ENCODE measurements at places on chromosomes 11 and 22. TPM values are rescaled to one million over a fixed set of nuclear protein-coding genes. Genes with fewer than 3 reads are reported as not detected.

MMP8 gene
- not detected for total RNA-seq

DNA sequence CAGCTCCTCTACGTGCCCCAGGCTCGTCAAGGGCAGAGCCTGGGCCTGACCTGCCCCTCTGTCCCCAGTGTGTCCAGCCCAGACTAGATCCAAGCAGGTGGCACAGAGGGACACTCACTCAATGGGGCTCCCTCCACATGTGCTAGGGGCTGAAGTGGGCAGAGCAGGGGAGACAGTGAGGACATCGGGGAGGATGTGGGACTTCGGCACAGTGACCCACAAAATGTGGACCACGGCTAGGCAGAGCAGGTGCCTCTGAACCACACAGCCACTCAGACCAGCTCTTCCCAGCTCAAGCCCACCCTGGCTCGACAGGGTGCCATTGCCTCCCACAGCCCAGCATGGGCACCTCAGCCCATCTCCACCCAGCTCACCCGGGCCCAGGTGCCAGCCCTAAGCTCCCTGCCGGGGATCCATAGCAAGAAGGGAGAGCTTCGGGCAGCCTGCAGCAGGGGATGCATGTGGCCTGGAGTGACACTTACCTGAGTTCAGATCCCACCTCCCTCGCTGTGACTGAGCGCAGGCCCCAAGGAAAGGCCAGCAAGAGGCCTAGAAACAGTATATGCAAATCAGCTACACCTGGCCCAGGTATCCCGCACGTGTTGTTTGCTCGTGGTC, 46.9 kb upstream of the RTL6 start:
- no peak overlapping the region for H3K27ac ChIP-seq
- no peak overlapping the region for H3K4me3 ChIP-seq
- H3K36me3 ChIP-seq, result no peaks in the 10 kb centered on the region
- peaks cover 6% of the 10 kb centered on the region for H3K4me1 ChIP-seq
- DNase-seq, result no peak

CHORDC1 gene
- total RNA-seq, result 49.1 TPM

- peaks cover 8% of the 10 kb centered on the region for H3K27me3 ChIP-seq
- H3K36me3 ChIP-seq, result no peaks in the 10 kb centered on the region
- DNase-seq, result no peak
Measured at GRCh38 chr11:119320240-119320775, 3.4 kb upstream of the MCAM start.

DNA sequence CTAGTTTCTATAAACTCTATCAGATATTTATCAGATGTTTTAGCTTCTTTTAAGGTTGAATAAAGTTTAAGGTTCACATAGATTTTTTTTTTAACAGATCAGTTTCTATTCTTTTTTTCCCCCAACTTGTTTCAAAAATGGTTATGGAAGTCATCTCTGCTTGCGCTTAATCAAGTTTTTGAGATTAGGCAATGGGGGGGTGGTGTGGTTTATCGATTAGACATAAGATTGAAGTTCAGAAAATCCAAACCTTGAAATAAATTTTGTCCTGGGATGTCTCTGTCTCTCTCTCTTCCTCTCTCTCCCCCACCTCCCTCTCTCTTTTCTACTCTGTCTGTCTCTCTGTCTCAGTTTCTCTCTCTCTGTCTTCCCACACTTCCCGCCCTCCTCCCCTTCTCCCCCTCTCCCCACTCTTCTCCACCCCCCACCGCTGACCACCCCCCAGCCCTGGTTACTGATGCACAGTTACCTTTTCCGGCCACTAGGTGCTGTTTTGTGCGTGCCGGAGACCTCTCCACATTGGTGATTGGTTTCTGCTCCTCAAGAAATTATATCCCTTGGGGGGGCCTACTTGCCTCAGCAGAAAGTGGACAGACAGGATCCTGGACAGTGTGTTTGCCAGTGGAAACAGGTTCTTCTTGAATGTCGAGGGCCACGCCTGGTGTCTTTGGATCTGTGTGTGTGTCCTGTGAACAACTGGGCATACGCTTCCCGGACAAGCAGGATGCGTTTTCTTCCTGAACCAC, 29.7 kb upstream of the ANO1 start:
- no peak overlapping the region for H3K27ac ChIP-seq
- no peaks in the 10 kb centered on the region for H3K36me3 ChIP-seq
- peaks cover 31% of the 10 kb centered on the region for H3K27me3 ChIP-seq
- H3K4me1 ChIP-seq, result no peaks in the 10 kb centered on the region
- no peak overlapping the region for H3K4me3 ChIP-seq

OR51B2 gene
- not detected for total RNA-seq

- H3K36me3 ChIP-seq, result no peaks in the 10 kb centered on the region
- no peak for DNase-seq
- no peak overlapping the region for H3K4me3 ChIP-seq
- peaks cover 18% of the 10 kb centered on the region for H3K4me1 ChIP-seq
- H3K27me3 ChIP-seq, result peaks cover 11% of the 10 kb centered on the region
Measured at GRCh38 chr11:59859673-59860072, 6.6 kb downstream of the TCN1 start.

ROBO4 gene
- not detected for total RNA-seq

- H3K4me1 ChIP-seq, result peaks cover 81% of the 10 kb centered on the region
- H3K27me3 ChIP-seq, result no peaks in the 10 kb centered on the region
- peak overlapping the region; percentile 80 for H3K4me3 ChIP-seq
Measured at GRCh38 chr11:3906166-3906565, 50.7 kb downstream of the STIM1 start.

GRCh38 chr11:26027887-26028286, 304.0 kb upstream of the ANO3 start:
- H3K27me3 ChIP-seq, result no peaks in the 10 kb centered on the region
- H3K27ac ChIP-seq, result no peak overlapping the region
- DNase-seq, result no peak
- H3K4me1 ChIP-seq, result no peaks in the 10 kb centered on the region
- no peaks in the 10 kb centered on the region for H3K36me3 ChIP-seq
- no peak overlapping the region for H3K4me3 ChIP-seq

DNA sequence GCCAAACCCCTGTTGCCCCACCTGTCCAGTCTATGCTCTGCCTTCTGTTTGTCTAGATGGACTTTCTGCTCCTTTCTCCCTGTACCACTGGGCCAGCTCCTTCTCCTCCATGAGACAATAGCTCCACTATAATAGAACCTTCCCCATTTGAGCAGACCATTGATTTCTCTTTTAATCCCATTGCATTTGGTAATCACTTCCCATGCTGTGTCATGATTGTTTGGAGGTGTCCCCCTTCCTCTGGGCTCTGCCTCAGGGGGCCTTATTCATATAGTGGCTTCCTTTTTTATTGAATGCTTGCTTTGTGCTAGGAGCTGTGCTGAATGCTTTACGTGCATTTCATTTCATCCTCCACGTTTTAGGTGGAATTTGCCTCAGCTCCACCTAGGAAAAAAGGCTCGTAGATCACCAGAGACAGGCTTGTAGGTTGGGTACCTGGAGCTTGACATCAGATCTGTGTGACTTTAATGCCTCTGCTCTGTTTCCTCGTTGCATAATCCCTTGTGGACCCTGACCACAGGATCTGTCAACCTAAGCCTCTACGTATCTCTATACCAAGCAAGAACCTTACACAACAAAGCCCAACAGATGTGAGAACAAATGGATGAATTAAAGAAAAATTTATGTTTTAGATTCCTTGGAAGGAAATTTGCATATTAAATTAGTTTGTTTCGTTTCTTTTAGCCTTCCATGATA, 106.2 kb upstream of the RASSF10 start:
- no peak overlapping the region for H3K4me3 ChIP-seq
- no peaks in the 10 kb centered on the region for H3K4me1 ChIP-seq
- no peak for DNase-seq
- H3K36me3 ChIP-seq, result no peaks in the 10 kb centered on the region
- H3K27me3 ChIP-seq, result peaks cover 8% of the 10 kb centered on the region
- H3K27ac ChIP-seq, result no peak overlapping the region

GRCh38 chr11:134785660-134786284, 373.7 kb upstream of the B3GAT1 start:
- peaks cover 29% of the 10 kb centered on the region for H3K27me3 ChIP-seq
- no peaks in the 10 kb centered on the region for H3K4me1 ChIP-seq
- H3K36me3 ChIP-seq, result no peaks in the 10 kb centered on the region
- H3K27ac ChIP-seq, result no peak overlapping the region
- H3K4me3 ChIP-seq, result no peak overlapping the region
- no peak for DNase-seq

GRCh38 chr11:92224407-92225124, at the start of gene FAT3:
Gene FAT3, plus strand, starts transcription at chr11:92224818. Its CDS starts 127,295 bp downstream, at chr11:92352113.
- no peaks in the 10 kb centered on the region for H3K4me1 ChIP-seq
- H3K27me3 ChIP-seq, result peaks cover 38% of the 10 kb centered on the region
- H3K4me3 ChIP-seq, result no peak within 1 kb of the TSS

DNA sequence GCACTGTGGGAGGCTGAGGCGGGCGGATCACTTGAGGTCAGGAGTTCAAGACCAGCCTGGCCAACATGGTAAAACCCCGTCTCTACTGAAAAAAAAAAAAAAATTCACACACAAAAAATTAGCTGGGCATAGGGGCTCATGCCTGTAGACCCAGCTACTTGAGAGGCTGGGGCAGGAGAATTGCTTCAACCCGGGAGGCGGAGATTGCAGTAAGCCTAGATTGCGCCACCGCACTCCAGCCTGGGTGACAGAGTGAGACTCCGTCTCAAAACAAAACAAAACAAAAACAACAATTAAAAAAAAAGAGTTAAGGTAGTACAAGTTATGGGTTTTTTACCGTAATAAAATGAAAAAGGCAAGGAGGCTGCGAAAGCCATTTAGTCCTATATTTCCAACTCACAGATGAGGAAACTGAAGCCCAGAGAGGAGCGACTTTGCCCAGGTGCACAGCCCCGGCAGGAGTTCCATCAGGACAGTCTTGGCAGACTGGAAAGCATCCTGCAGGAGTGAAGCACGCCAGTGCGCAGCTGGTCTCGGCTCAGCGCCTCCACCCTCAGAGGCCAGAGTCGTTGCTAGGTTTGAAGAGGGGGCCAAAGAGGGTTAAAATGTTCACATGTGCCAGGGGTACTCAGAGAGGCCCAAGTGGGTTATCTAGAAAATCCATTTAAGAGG, 3.8 kb upstream of the FADS3 start:
- H3K36me3 ChIP-seq, result no peaks in the 10 kb centered on the region
- H3K27ac ChIP-seq, result no peak overlapping the region
- H3K27me3 ChIP-seq, result peaks cover 6% of the 10 kb centered on the region
- H3K4me1 ChIP-seq, result peaks cover 8% of the 10 kb centered on the region
- no peak for DNase-seq

DNA sequence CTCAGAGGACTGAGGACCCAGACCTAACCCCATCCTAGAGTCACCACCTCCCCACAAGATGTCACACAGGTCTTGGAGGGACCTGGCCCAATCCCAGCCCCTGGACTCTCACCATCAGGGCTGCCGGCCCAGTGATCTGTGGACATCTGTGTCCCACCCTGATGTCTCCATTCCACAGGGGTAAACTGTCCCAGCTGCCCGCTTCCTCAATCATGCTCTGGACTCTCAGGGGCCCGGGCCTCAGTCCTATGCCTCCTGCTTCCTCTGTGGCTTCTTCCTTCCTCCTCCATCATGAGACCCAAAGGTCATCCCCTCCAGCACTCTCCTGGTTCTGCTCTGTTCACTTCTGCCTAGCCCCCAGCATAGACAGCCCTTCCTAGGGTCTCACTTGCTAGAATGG, 32.2 kb downstream of the ARAP1 start:
- DNase-seq, result no peak
- peaks cover 2% of the 10 kb centered on the region for H3K36me3 ChIP-seq
- H3K27ac ChIP-seq, result peak overlapping the region; percentile 80
- H3K4me3 ChIP-seq, result peak overlapping the region; percentile 92

DNA sequence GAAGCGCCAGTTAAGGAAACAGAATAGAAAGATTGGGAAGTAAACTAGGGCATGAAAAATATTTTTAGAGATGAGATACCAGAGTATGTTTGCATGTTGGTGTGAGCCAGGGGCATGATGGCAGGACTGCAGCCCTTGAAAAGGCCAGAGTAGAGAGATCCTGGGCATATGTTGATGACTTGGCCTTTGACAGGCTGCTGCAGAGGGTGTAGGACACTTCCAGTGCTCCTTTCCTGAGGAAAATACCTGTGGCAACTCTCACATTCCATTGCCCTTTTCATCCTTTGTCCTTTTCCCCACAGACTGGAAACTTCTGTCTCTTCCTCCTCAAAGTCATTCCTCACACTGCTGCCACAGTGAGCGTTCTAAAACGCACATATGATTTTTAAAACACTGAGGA, 150.7 kb upstream of the CCDC90B start:
- no peaks in the 10 kb centered on the region for H3K36me3 ChIP-seq
- DNase-seq, result no peak
- H3K4me3 ChIP-seq, result no peak overlapping the region
- no peaks in the 10 kb centered on the region for H3K27me3 ChIP-seq

DNA sequence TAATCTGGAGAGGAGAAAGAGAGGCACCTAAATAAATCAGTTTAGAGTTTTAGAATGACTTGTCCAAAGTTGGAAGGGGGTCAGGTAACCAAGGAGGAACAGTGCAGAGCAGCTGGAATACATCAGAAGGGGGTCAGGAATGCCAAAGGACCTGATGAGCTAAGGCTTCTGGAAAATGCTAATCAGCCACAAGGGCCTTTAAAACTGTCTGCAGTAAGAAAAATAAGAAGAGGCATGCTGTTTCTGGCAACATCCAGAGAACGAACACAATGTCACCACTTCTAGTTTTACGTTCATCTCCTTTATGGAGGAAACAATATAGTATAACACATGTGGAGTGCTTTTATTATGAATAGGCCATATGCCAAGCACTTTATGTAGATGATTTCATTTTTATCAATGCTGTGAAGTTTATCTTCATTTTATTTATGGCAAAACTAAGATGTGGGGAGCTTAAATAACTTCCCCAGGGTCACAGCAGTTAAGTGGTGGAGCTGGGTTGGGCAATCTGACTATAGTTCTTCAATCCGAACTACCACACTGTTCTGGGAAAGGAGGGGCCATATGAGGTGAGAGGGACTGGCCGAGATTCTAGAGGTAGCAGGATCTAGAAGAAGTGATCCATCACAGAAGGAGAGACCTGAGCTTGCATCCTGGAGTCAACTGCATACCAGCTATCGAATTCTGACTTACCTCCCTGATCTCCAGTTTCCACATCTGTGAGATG, 22.6 kb downstream of the ACO2 start:
- H3K4me1 ChIP-seq, result no peaks in the 10 kb centered on the region
- peaks cover 3% of the 10 kb centered on the region for H3K36me3 ChIP-seq
- no peaks in the 10 kb centered on the region for H3K27me3 ChIP-seq
- no peak for DNase-seq

MRGPRX4 gene
- not detected for total RNA-seq

DNA sequence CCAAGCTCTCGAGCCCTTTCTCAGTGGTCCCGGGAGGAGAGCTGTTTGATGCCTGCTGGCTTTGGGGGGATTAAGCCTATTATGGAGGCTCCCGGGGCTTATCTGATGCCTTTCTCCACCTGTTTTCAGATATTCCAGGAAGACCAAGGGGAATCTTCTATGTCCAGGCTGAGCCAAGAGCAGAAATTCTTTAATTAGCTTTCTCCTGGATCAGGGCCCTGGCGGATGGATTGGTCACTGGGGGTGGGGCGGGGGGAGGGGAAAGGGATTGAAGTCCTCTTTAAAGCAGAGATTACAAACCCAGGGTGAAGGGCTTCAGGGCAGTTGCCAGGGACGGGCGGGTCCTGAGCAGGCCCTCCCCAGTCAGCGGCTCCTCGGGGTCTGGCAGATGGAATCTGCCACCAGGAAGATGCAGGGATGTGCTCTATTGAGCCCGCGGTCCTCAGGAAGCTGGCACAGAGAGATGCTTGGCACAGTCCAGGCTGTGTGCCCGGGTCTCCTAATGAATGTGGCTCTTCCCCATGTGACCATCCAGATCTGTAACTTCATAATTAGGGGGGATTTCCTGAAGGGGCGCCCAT, 33.6 kb downstream of the MACROD1 start:
- H3K4me3 ChIP-seq, result no peak overlapping the region
- H3K4me1 ChIP-seq, result no peaks in the 10 kb centered on the region
- DNase-seq, result no peak
- no peaks in the 10 kb centered on the region for H3K27me3 ChIP-seq

NEFH gene
- total RNA-seq, result 1.6 TPM

All from activated T-cell treated with anti-CD3 and anti-CD28 coated beads, Interleukin-2, amount 50 U/mL, for 72 hours (primary cell).